NCI-H187 (cell line): ENCODE measurements at places on chromosomes 5 and 9.
A peak's percentile ranks its signal among the peaks of the same experiment; 100 is the strongest.

DNA sequence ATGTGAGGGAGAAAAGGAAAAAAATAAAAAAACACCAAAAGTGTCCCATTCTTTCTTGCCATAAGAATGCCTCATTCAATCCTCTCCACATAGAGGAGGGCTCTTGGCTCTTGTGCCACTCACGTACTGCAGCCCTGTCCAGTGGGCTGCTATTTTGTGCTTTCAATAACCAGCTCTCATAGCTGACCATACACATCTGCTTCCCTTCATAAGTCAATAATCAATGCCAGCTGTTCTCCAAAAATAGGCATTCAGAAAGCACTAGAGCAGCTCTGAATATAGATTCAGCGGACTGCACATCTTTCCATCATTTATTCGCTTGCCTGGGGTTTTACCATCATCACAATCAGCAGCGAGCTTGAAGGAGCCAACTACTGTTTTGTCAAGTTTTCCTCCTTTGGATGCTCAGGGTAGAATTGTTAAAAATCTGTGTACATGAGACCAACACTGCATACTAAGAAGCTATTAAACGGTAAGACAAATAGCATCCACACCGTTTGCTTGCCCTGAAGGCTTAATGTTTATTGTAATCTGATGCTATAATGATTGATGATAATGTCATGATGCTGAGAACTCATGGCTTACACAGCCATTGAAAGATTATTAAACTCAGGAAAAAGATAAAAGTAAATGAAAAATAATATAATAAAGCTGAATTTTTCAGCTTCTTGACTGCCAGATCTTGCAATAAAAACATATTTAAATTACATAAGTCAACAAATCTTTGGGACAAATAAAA lies 80.0 kb downstream of the OXCT1 start:
- DNase-seq: no peak

GRCh38 chr9:70262948-70263347 lies 4.2 kb downstream of the SMC5 start:
- no peak for DNase-seq

- no peak for DNase-seq
Measured at GRCh38 chr5:154967421-154968024, 26.6 kb downstream of the MRPL22 start.

GRCh38 chr5:116454417-116454927 lies 120.2 kb downstream of the SEMA6A start:
- no peak for DNase-seq

DNA sequence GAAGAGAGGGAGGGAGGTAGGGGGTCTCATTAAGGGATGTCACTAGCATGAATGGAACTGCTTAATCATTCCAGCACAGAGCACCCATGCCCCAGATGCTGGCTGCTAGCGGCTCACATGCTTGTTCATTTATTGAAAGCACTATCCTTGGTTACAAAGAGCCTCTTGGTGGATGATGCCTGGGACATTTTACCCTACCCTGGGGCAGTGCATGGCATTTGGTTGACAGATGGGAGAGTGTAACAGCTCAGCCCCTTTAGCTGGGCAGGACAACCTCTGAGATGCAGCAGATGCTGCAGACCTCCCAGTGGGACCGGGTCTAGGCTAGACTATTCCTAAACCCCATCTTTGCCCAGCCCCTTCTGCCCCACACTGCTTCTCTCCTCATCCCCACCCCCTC lies 46.9 kb upstream of the TCERG1 start:
- no peak for DNase-seq

- DNase-seq: no peak
Measured at GRCh38 chr9:16012621-16013020, 459.8 kb downstream of the CCDC171 start.

GRCh38 chr9:134561427-134562145 lies 80.0 kb upstream of the COL5A1 start:
- DNase-seq: no peak

DNA sequence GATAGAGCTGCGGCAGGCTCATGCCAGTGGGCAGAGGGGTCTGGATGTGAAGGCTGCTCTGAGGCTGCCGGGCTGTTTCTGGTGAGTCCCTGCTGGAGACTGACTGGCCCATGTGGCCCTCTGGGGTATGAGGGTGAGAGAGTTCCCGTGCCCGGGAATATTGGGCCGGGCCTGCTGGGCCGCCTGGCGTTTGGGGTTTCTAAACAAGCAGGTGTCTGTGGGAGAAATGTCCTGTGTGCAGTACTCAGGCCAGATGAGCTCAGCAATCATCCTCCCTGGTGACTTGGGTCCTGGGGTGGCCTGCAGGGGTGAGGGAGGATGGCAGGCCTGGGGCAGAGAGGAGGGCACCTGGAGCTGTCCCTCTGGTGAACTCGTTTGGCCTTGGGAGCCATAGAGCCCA lies 74.9 kb downstream of the MACROH2A1 start:
- no peak for DNase-seq

- no peak for DNase-seq
Measured at GRCh38 chr5:150153483-150153882, 2.2 kb downstream of the PDGFRB start.

- DNase-seq: no peak
Measured at GRCh38 chr5:173294673-173295320, 33.4 kb downstream of the STC2 start.

DNA sequence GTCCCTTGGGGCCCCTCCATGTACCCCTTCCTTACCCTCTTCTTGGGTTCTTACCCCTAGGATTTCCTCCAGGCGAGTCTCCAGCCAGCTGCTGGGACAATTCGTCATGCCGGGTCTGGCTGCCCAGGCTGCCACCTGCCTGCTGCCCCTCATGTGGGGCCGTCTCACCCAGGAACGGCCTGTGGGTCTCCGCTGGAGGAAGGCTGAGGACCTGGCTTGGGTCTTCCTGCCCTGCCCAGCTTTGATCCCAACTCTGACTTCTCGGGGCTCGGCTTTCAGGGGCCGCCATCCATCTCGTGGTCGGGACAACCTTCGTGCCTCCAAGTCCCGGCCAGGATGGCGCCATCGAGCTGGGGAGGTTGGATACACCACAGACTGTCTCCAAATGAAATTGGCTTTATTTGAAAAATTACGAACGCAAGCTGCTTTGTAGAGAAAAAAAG lies 38.1 kb downstream of the HMCN2 start:
- DNase-seq: no peak

DNA sequence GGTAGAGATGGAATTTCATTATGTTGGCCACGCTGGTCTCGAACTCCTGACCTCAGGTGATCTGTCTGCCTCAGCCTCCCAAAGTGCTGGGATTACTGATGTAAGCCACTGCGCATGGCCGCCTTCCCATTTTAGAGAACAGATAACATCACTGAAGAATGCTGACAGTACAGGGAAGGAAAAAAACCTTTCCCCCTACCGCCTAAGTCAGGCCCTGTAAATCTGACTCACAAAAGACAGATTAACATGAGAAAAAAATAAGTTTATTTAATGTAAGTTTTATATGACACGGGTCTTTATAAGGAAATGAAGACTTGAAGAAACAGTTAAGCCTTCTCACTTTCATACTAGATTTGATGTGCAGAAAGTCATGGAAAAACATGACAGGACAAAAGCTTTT lies 227.2 kb upstream of the ZNF608 start:
- no peak for DNase-seq

DNA sequence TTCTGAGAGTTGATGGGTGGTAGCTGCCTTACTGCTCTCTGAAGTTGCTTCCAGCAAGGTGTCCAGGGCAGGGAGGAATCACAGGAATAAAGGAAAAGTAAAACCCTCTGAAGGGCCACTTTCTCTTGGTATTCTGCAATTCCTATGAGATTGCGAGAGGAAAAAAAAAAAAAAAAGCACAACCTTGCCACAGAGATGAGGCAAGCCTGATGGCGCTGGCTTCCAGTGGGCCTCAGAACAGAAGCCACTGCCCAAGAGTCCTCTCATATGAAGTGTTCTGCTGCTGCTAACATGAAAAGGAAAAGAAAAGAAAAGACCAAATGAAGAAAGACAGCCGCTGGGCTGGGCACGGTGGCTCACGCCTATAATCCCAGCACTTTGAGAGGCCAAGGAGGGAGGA lies 80.8 kb upstream of the IL17B start:
- no peak for DNase-seq

- DNase-seq: no peak
Measured at GRCh38 chr5:176485176-176485575, 37.0 kb downstream of the FAF2 start.

DNA sequence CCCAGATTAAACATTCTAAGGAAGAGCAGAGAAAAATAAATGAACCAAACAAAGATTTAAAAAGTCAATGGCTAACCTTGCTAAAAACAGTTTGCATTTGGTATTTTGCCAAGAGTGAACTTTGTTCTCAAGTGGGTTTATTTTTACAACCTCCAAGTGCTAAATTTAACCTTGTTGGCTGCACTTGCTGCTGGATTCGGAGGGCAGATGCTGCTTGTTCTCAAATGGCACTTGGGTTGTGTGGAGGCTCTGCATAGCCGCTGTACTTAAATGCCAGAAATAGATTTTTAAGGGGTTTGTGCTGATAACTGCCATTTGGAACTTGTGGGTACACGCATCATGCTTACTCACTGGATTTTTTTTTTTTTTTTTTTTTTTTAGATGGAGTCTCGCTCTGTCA lies 13.3 kb upstream of the SPATA24 start:
- peak; percentile 44 for DNase-seq

GRCh38 chr9:125754096-125754495 lies 6.9 kb downstream of the PBX3 start:
- no peak for DNase-seq

DNA sequence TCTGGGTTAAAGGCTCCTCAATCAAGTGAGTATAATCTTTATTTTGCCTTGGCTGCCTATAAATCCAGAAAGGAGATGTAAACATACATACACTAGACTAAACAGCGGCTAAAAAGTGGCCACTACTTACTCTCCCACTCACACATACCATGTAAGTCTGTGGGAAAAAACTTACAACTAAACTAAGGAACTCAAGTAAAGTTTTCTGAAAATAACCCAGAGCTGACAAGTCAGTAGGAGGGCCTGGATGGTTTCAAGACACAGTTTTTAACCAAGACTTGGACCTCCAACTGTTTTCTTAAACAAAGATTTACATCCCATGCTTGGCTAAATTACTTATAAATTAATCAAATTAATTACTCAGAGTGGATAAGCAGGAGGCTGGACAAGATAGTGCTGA lies 64.5 kb downstream of the CEP120 start:
- DNase-seq: no peak

DNA sequence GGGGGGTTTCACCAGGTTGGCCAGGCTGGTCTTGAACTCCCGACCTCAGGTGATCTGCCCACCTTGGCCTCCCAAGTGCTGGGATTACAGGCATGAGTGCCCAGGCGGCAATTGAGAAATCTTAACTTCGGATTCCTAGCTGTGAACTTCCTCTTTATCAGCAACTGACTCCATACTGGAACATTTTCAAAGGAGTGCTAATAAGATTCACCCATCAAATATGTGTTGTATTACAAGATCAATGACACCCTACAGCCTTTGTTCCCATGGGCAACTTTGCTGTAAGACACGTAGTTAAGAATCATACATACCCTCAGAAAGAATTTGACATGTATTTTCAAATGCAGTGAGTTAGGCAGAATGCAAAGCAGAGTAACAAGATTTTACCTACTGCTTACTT lies 23.1 kb upstream of the ACOT12 start:
- no peak for DNase-seq

GRCh38 chr5:59234236-59234635 lies 651.4 kb downstream of the RAB3C start:
- no peak for DNase-seq

DNA sequence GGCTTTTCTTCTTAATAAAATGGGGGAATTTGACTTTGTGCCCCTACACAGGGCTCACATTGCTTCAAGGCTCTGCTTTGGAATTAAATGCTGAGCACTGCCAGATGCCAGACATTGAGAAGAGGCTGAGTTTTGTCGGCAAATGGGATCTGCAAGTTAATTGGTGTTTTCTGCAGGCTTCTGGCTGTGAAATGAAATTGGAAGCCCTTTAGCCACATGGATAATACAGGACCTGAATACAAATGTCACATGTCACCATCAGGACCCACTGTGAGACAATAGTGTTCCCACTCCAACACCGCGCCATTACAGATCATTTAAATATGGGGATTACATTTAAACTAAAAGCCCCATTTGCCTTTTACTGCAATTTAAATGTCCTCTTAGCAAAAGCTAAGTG lies 164.4 kb downstream of the ZSWIM6 start:
- no peak for DNase-seq

GRCh38 chr9:11158063-11158462 lies 545.3 kb upstream of the PTPRD start:
- DNase-seq: no peak

GRCh38 chr5:1299961-1300360 lies 5.1 kb upstream of the TERT start:
- no peak for DNase-seq

GRCh38 chr9:9892217-9892616 lies 720.6 kb downstream of the PTPRD start:
- DNase-seq: no peak

GRCh38 chr5:34656001-34656699 lies at the start of gene RAI14:
RAI14 (plus strand) TSS chr5:34656328; CDS start chr5:34686920, 30,592 bp downstream.
- no peak for DNase-seq

DNA sequence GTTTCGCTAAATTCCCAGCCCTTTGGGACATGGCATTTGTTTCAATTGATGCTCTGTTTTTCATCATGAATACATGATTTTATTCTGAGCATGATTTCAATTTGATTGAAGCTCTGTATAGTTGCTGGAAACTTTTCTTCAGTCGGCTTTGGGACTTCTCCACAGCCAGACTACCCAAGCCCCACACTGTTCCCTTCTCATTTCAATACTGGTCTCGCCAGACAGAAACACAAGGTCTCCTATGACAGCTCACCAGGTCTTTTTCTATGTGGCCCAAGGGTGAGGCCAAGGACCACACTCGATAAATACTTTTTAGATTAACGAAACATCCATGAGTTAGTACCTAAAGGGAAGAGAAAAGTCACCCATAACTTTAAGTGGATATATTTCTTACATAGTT lies 132.2 kb downstream of the ARL15 start:
- no peak for DNase-seq

GRCh38 chr5:128163991-128164390 lies 80.4 kb downstream of the SLC12A2 start:
- no peak for DNase-seq

- no peak for DNase-seq
Measured at GRCh38 chr9:93648836-93649235, 72.5 kb downstream of the PHF2 start.

- DNase-seq: no peak
Measured at GRCh38 chr5:54668096-54668495, 150.5 kb downstream of the SNX18 start.
